ENCODE measurements at places on chromosomes 7 and 10.

DNA sequence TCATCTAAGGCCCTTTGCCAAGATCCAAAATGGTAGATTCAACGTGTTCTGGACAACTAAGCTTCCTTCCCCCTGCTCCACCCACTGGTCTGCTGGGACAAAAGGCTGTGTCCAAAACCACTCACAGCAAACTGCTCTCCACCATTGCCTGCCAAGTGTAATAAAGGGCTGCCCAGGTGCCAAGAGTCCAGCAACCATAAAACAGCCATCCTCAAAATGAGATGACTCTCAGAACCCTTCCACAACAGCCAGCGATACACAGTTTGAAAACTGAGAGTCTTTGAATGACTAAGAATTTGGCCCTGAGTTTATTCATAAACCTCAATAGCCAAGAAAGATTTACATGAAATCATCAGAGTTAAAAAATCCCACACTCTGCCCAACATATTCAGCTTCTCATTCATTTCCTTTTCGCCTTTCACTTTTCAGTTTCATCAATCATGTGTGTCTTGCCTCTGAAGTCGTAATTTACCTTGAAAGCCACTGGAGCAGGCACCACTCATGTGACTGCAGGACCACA lies 658.1 kb upstream of the MGMT start:
- no peak for DNase-seq

DNA sequence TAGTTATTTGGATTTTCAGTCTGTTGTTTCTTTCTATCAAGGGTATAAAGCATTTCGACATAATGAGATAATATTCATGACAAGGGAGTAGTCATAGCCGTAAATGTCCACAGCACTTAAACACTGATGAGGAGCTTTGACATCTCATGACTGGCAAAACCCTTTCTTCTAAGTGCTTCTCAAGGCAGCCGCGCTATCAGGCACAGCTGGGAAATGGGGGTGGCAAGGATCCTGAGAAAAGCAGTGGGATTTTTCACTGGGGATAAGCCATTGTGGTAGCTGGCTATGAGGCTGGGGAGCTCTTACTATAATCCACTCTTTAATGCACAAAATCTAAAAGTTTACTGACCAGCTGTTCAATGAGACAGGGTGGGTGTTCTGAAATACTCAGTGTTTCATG lies 493.2 kb upstream of the KLF6 start:
- no peak for DNase-seq

GRCh38 chr10:2020836-2021235 lies 283.5 kb upstream of the ADARB2 start:
- DNase-seq = no peak

DNA sequence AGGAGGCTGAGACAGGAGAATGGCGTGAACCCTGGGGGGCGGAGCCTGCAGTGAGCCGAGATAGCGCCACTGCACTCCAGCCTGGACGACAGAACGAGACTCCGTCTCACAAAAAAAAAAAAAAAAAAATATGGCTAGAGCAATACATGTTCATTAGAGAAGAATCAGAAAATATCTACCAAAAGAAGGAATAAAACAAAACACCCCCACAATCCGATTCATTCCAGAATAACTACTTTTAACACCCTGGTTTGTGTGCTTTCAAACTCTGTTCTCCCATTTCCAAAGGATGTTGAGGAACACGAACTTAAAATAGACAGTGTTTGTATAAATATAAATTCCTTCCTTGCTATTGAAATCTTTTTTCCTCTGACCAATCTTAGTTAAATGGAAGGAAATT lies 6.5 kb downstream of the PDSS1 start:
- no peak for DNase-seq

- DNase-seq = no peak
Measured at GRCh38 chr10:76303682-76304316, 872.4 kb downstream of the LRMDA start.

- DNase-seq = no peak
Measured at GRCh38 chr7:42768045-42768444, 143.8 kb downstream of the C7orf25 start.

- DNase-seq = no peak
Measured at GRCh38 chr7:23393636-23394035, 76.7 kb downstream of the IGF2BP3 start.

- no peak for DNase-seq
Measured at GRCh38 chr7:21028599-21028998, 241.9 kb upstream of the SP8 start.

DNA sequence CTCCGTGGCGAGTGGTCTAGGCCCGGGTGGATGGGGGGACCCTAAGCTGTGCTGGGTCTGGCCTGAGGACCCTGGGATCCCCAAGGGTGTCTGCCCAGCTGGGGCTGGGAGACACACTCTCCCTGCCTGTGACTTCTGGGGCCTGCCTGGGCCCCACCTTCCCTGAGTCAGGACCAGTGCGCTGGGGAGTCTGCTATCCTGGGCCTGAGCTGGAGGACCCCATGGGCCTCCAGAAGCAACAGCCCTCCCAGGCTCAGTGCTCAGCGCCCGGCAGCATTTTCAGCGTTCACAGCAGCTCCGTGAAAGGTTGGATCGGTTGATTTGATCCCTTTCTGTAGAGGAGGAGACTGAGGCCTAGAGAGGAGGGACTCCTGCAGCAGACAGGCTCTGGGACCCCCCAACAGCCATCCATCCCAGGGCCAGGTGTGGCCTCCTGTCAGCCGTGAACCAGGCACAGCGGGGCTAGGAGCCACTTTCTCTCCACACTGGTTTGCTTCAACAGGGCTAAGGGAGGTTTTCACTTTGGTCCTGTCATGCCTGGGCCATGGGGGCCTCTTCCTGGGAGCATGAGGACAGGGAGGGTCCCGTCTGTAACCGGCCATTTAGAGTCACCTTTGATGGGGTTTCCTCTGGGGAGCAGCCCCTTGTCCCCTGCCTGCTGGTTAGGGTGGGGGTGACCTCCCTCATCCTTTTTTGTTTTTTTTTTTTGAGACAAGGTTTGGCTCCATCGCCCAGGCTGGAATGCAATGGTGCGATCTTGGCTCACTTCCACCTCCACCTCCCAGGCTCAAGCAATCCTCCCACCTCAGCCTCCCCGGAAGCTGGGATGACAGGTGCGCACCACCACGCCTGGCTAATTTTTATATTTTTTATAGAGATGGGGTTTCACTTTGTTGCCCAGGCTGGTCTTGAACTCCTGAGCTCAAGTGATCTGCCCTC lies 12.4 kb downstream of the FOXL3 start:
- DNase-seq = peak; percentile 81

DNA sequence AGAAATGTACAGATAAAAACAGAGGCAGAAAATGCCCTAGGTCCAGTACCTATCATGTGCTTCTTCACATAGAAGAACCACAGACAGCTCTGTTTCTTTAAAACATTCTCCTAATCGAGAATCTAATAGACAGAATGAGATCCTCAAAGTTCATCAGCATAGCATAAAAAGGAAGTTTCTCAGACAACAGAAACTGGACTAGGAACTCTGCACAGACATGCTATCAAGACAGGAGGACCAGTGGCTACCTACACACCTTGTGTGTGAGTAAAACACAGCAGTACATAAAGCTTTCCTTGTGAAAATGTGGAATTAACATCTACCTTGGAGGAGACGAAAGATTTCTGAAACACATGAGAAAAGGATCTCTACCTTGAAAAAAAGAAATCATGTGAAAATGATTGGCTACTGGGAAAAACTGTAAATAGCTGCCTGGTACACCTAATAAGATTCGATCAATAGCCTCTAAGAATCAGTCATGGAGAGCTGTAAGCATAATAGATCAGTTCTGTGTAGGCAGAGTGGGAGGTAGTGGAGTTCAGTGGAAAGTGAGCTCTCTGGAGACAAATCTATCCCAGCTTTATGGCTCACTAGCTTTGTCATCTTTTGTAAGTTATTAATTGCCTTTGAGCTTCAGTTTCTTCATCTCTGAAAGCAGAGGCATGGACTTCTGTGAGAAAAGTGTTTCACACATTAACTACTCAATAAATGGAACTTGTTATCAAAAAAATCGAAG lies 26.7 kb downstream of the ELAPOR2 start:
- DNase-seq = no peak

DNA sequence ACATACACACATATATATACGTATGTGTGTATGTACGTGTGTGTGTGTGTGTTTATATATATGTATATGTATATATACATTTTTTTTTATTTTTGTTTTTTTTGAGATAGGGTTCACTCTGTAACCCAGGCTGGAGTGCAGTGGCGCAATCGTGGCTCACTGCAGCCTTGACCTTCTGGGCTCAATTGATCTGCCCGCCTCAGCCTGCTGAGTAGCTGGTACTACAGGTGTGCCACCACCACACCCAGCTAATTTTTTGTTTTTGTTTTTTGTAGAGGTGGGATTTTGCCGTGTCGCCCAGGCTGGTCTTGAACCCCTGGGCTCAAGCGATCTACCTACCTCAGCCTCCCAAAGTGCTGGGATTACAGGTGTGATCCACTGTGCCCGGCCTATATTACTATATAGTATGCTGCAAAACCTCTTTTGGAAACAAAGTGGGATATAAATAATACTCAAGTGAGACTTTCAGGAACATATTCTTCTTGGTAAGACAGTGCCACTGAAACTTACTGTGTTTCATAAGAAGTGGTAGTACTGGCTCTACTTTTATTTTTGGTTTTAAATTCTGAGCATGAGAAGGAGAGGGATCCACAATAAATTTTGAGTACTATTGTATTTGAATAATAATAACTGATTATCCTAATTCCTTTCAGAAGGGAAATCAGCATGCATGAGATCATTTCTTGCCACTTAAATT lies 51.0 kb downstream of the MLLT10 start:
- DNase-seq = no peak

DNA sequence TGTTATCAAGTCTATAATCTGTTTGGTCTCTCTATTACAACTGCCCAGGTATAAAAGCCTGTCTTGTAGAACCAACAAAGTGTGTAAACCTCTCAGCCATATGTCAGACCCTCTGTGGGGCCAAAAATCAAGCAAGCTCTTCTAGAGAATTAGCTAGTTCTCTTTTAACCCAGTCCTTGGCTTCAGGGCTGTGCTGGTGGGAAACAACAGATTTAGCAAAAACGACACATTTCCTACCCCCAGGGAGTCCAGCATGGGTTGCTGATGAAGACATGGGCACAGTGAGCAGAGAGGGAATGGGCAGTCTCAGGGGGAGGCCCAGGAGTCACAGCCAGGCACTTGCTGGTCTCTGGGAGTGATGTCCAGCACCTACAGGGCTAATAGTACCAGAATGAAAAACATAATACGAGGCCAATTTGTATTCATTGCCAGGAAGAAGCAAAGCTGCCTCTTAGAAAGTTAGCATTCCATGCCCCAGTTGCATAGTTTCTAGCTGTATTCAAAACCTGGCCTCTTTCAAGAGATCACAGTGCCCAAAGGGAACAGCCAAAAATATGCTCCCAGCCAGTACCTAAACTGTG lies 80.1 kb downstream of the FRMD4A start:
- no peak for DNase-seq

DNA sequence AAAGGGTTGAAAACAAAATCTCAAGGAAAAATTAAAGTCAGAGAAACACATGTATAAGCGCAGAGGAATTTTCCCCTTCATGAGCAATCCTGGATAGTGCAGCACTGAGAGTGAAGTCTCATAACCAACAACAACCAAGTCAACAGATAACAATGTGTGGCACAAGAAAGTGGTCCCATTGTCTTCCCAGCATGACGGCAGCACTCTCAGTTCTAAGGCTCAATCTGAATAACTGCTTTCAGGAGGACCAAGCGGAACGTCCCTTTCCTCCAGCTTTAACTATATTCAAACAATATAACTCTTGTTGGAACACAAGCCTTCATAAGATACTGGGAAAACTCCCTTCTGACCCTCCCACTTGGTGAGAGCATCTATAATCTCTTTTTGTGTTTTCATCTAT lies 137.9 kb downstream of the RAPGEF5 start:
- DNase-seq = no peak

- no peak for DNase-seq
Measured at GRCh38 chr7:127976738-127977120, 54.5 kb downstream of the LRRC4 start.

DNA sequence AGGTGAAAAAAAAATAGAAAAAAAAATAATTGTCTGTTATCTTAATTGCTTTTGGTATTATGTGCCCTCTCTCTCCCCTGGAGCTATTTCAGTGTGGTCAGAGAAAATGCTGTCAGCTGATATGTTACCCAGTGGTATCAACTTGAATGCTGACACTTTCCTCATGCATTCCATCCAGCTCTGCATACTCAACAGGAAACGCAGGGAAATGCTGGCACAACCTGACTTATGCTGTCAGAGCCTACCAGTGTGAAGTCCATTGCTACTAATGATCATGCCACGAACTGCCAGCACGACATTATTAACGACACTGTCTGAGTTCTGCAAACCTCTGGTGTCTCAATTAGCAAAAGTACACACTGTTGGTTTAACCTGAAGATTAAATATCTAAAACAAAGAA lies 182.8 kb downstream of the ZWINT start:
- no peak for DNase-seq

DNA sequence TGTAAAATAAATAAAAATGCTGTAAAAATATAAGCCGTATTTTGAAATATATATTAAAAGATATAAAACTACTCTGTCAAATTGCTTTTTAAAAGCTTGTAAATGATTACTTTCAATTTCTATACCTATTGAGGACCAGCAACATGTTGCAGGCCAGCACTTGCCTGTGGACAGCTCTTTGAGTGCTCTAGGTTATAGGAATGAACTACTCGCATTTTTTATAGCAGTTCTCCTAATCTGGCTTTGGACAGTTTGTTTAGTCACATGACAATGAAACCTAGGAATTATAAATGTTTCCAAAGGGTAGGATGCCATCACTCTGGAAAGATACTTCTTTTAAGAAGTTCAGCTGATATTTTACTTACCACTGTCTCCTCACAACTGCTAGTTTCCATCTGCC lies 117.7 kb upstream of the PTPRZ1 start:
- no peak for DNase-seq

- DNase-seq = no peak
Measured at GRCh38 chr10:32055478-32056135, 618 bp downstream of the KIF5B start.

DNA sequence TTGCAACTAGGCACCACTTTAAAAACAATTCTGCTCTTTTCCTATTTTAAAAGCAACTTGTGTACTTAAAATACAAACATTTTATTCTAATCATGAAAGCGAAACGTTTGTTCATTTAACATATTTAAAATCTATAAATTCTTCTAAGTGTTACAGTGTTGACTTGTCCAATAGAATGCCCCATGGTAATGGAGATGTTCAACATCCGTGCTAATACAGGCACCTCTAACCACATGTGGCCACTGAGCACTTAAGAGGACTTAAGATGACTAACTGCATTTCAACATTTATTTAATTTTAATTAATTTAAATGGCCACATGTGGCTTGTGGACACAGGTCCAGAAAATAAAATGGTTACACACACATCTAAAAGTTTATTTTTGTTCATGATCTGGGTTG lies 115.1 kb downstream of the TPK1 start:
- DNase-seq = no peak

- DNase-seq = no peak
Measured at GRCh38 chr7:137790828-137791227, 55.9 kb downstream of the DGKI start.

DNA sequence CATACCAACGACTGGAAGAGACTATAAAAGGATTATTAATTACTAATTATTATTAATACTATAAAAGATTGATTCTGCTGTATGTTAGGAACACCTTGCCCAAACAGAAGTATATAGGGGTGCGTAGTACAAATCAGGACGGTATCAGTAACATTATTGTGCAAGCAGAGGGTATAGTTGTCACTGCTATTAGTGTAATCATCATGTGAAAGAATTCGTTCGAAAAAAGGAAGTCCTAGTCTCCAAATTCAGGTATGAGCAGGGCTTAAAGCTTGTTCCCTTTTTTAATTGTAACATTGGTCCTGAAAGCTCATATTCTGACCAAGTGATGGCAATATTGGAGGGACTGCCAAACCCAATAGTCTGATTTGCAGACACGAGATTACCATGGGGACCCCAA lies 81.8 kb downstream of the THSD7A start:
- DNase-seq = no peak

All from chondrocyte (in vitro differentiated cells).